ENCODE measurements at places on chromosomes 13 and 19. TPM values are rescaled to one million over a fixed set of nuclear protein-coding genes. Genes with fewer than 3 reads are reported as not detected.

DNA sequence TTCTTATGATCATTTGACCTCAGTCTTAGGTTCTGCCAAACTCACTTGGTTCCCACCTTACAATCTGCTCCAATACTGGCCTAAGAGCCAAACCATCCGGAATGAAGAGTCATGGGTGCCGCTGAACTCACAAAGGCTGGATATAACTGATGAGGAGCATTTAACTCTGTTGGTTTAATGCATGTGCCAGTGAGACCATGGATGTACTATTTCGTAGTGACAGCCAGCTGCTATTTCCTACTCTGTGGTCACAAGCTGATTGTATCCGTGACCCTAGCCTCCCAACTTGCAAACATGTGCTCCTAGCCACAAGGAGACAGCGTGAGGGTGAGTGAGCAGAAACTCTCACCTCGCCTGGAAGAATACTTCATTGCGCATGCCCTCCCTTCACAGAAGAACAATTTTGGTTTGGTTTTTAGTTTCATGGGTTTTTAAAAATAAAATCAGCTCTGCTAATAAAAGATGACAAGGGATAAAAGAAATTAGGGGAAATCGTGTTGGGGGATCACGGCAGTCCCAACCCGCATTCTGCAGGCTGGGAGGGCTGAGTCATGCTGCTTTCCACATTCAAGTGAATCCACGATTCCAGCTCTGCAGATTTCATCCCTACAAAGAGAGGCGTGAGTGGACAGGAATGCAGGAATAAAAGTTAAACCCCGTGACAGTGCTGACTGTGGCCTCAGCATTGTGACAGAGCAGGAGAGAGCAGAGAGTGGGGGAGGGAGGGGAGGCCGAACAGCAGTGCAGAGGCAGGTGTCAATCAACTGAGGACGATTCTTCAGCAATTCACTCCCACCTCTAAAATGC, 66.8 kb upstream of the RAP2A start:
- no peak for DNase-seq

GRCh38 chr19:47255879-47256692, at the start of gene CCDC9:
Gene CCDC9, plus strand, starts transcription at chr19:47256525. Its CDS starts 1,876 bp downstream, at chr19:47258401.
- DNase-seq = peak; percentile 98

- no peak for DNase-seq
Measured at GRCh38 chr13:30666113-30666512, 48.4 kb downstream of the USPL1 start.

GRCh38 chr13:99965329-99966000, 6.1 kb downstream of the ZIC5 start:
- no peak for DNase-seq

DNA sequence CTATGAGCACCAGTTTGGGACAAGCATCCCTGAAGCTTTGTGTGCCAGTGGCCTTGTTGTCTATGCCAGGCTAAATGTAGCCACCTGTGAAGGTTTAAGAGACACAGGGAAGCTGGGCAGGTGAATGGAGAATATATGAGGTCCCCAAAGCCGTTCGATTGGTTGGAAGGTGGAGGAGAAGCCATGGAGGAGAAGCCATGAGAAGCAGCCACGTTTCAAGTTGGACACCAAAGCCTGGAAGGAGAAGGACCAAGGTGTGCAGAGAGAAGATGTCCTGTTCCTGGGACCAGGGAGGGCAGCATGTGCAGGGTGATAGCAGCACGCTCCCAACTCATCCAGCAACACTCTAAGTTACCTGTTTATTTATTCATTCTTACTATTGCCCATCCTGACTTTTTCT, 432.3 kb upstream of the TSHZ3 start:
- DNase-seq = no peak

DNA sequence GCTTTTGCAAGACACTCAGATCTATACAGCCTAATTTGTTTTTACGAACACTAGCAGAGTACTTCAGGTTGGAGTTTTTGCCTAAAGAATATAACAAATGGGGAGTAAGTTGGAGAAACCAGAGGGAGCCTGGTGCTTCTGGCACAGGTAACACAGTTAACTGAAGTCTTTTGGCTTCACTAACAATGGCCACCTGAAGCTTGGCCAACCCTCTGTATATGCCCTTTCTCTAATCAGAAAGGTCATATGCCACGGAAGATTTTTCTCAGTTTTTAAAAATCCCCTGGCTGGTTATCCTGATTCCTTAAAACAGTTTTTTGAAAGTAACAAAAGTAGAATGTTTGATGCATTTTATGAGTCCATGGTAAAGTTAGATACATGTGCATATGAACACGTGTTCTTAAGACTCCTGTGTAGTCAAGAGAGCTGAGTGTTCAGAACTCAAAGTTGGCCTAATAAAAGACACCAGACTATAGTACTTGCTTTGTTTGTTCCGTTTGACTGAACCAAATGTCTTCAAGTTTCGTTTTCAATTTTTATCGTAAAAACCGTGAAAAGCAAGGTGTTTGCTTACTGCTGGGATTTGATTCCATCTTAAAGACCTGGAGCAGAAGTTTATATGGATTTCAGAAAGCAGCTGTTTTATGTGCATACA, 137.5 kb downstream of the KCNRG start:
- no peak for DNase-seq

GRCh38 chr13:39496506-39496905, 106.5 kb downstream of the LHFPL6 start:
- DNase-seq = no peak

- DNase-seq = no peak
Measured at GRCh38 chr13:32134241-32135055, 102.9 kb downstream of the FRY start.

DNA sequence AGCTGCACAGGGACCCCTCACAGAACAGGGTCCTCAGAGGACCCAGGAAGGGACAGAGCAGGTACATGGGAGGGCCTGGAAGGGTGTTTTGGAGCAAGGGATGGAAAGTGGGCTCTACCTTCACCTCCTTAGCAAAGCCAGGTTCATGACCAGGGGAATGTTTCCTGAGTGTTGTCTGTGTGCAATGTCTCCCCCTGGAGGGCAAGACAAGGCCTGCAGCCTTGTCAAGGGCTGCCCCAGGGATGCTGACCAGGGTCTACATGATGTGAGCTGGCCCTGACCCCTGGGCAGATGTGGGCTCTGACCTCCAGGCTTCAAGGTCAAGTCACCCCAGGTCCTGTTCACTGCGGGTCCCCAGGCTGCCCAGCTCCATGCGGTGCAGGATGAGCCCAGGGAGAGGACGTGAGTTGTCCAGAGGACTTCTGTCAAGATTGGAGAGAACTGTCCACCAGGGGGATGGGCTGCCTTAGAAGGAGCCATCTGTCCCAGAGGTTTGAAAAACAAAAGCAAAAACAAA, 1.0 kb upstream of the CEACAM1 start:
- peak; percentile 83 for DNase-seq

DNA sequence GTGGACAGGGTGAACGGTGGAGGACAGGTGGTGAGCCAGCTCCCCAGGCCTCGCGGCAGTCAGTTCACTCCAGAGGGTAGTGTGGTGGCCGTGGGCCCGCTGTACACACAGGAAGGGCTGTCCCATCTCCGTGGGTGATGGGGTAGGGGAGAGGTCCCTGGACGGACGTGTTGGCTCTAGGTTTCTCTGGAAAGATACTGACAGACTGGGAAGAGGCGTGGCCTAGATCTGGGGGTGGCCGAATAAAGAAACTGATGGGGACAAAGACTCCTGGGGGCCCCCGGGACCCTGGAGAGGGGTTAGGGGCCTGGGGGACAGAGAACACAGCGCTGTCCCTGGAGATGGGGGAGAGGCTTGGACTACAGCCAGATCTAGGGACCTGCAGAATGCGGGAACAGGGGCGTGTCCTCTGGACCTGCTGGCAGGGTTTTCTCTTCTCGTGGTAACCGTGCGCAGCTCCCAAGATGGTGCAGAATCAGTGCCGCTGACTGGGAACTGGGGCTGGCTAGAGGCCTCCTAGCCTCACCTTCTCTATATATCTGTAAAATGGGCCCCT, 4.0 kb upstream of the PRAM1 start:
- DNase-seq = no peak

PROZ gene
- total RNA-seq = not detected

DNA sequence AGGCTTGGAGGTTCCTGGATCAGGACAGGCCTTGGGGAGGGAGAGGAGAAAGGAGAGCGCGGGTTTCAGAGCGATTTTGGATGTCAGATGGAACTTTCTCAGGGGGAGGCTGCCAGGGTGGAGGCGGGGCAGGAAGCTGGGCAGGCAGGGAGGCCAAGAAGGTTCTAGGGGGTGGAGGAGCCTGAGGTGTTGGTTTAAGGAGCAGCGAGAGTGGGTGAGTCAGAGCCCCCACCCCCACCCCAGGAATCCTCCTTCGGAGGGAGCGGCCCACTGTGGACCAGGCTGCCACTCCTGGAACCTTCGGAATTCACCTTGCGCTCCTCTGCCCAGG, 15.9 kb upstream of the NOP53 start:
- DNase-seq = no peak

FAM216B gene
- not detected for total RNA-seq

DNA sequence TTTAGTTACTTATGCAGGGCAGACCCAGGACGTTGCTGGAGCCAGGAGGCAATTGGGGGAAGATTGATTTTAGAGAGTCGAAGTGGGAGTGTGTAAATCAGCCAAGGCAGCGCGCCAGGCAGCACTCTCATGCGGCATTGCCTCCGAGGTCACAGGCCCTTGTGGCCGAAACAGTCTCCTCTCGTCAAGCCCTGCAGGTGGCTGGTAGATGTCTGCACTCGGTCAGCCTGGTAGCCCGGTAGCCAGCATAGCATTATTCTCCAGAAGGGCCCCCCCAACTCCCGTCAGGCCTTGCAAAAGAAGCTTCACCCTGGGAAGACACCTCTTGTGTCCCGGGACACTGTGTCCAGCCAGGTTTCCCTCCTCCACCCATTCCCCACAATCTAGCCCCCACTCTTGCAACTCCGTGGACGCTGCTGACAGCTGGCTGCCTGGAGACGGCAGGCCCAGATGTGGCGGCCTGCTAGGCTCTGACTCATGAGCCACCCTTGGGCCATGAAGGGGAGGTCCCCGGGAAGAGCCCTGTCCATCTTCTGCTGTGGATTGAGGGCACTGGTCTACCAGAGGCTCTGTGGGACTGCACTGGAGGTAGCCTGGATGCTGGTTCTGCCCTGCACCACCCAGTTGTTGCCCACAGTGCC, 2.6 kb upstream of the PEPD start:
- DNase-seq = no peak

DNA sequence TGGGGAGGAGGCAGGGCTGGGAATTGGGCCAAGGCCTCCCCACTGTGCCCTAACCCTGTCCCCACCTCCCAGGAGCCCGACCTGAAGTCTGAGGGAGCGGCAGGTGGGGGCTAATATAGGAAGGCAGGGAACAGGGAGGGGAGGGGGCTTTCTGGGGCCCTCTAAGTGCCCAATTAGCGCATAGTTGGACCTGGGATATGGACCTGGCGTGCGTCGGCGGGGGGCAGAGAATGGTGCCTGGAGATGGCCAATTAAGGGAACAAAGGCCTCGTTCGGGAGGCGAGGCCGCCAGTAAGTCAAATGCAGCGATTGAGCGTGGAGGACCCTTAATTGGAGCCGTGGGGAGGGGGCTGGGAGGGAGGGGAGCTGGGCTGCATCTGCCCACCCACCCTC, at the start of gene C19orf85:
Gene C19orf85 (minus strand): TSS at position 90 of the 393 bp plus-strand sequence. CDS start 197 bp downstream, outside the sequence.
- DNase-seq = no peak

GRCh38 chr13:32674503-32674902, 88.3 kb downstream of the PDS5B start:
- DNase-seq = no peak

DNA sequence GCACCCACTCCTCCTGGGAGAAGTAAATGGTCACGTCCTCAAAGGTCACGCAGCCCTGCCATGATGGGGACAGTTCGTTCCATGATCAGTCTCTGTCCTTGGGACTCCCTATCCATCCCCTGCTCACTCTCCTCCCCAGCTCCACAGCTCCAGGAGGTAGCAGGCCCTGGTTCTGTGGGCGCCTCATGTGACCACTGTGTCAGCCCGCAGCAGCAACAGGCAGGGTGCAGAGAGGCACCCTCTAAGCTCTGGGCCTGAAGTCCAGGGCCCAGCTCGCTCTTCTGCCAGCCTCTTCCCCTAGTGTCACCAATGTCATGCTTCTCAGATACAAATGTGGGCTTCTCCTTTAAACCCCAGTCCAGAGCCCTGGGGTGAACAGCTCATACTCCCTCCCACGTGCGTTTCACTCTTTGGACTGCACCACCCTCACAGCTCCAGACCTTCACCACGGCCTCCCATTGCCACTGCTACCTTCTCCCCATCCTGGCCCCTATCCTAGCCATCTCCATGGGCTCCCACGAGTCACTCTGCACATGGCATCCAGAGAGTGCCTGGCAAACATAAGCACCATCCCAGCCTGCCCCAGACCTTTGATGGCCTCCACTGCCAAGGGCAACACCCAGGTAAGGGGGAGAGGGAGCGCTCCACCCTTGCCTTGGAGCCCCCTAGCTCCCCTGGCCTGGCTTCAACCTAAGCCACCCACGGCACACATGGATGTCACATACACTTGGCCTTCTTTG, 2.9 kb downstream of the ZNF792 start:
- no peak for DNase-seq

NLRP4 gene
- total RNA-seq = not detected

- DNase-seq = no peak
Measured at GRCh38 chr13:43676320-43676719, 110.5 kb downstream of the ENOX1 start.

DNA sequence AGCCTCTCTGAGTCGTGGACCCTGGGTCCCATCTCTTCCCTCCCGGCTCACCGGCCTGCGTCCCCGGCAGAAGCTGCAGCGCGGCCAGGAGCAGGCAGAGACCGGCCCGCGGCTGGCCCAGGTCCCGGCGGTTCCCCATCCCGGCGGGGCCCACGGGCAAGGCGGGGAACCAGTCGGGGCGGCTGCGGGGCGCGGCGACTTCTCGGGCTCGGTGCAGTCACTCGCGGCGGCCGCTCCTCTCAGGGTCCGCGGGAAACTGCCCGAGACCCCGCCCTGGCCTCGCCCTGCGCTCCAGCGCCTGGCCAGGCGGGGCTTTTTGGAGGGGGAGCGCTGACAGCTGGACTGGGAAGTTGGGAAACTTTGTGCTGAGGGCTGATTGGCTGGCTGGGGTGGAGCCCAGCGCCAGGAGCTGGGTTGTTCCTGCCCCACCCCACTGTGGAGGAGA, at the start of gene COL5A3:
Gene COL5A3 (minus strand): TSS at position 258 of the 445 bp plus-strand sequence. CDS start 119 bp downstream, at position 139.
- DNase-seq = no peak
